ENCODE measurements at places on chromosomes 1 and 21.

DNA sequence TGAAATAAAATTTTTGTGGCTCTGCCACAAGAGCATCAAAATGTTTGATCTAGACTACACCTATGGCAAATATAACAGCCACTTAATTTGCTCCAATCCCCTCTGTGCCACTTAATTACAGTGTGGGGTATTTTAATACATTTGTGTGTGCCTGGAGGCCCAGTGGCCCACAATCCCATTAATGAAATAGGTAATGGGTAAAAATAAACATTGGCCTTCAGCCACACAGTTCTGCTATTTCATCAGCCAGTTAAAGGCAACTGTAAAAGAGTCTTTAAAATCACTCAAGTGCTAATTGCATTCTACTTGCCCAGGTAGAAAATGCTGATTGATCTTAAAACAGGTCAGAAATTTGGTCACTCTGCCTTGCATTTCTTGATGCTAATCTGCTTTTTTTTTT, 151.6 kb upstream of the UBE2U start:
- no peak for DNase-seq

DNA sequence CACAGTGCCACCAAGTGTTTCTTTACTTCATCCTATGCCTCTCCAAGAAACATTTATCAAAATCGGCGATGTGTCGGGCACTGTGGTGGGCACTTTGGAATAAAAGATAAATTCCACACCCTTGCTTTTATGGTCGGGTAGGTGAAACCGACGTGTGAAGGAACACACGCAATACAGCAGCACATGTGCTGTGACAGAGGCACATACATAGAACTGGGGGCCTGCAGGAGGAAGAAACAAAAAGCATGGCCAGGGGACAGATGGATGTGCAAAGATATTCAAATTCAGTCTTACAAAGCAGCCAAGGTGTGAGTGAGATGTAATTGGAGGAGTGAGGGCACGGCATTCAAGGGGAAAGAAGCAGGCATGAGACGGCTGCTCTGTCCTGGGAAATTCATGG, 282.0 kb downstream of the PBX1 start:
- DNase-seq, result no peak

DNA sequence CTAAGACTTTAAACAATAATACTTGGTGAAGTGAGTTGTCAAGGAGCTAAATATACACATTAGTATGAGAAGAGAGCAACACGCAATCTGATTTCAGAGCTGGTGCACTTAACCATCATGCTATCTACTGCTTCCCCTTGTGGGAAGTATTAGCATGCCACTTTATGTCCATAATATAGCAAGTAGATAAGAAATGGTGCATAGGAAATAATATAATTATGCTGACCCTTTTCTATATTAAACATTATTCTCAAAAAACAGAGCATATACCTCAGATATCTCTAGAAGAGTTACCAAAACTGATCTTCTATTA, 63.4 kb downstream of the MAGI3 start:
- DNase-seq, result no peak

DNA sequence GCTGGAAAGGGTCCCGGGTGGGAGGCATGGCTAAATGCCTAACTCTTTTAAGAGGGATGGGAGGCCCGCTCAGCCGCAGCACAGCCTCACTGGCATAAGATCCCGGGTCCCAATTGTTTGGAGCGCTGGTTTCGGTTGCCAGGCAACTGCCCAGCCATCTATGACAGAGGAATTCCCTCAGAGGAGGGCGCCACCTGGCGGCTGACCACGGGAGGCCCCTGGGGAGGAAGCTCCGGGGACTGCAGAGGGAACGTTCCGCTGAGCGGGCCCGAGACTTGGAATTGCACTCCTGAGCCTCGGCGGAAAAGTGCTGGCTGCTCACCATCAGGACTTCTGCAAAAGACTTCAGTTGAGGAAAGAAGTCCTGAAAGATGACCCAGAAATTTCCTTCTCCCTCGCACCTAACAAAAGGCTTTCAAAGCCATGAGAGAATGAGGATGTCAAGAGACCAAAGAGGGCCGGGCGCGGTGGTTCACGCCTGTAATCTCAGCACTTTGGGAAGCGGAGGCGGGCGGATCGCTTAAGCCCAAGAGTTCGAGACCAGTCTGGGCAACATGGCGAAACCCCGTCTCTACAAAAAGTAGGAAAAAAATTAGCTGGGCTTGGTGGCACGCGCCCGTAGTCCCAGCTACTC, 1.1 kb upstream of the ELAPOR1 start:
- peak; percentile 96 for DNase-seq

DNA sequence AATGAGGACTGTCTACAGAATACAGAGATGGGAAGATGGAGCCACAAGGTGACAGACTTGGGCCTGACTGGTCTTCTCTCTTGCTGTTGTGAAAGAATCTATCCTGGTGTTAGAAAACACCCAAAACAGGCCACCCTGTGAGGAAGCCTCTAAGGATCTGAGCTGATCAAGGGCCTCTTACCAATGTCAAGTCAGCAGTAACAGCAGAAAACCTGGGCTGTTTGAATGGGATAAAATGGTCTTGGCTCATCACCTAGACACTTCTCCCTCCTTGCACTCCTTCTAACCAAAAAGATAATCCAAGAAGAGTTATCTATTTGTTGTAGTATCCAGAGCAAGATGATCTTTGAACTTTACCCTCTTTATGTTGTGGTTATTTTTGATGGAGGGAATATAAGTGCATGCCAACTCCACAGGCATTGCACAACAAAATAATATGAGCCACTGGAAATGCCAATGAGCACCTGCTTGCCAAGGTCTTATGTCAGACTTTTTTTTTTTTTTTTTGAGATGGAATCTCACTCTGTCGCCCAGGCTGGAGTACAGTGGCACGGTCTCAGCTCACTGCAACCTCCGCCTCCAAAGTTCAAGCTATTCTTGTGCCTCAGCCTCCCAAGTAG, 32.8 kb upstream of the ZNF281 start:
- no peak for DNase-seq

DNA sequence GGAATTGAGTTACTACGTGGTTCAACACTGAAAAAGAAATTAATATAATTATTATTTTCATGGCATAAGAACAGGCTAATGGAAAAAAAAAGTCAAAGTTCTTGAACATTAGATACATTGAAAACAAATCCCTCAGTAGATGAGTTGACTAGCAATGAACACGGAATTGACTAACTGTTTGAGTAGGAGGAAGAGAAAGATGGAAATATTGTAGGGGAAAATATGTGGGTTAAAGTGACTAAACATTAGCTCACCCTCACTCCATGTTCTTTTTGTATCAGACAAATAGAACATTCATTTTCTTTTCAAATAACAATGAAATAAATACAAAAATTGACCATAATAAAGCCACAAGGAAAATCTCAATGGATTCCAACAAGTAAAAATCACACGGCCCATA, 84.3 kb downstream of the KCNK2 start:
- DNase-seq, result no peak

DNA sequence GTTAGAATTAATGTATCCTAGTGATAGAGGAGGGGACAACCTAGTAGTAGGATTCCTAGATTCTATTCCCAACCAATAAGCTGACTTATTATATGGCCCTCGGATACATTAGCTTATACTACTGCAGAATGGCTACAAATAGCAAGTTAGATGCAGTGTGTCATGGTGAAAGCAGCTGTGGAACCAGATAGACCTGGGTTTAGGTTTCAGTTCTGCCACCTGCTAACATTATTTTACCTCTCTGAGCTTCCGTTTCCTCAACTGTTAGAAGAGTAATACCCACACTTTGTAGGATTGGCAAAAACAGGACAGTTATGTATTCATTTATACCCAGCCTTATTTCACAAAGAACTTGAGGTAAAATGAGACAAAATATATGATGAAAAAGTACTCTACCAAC, 21.6 kb upstream of the MAGOH start:
- DNase-seq, result no peak
